ENCODE measurements at places on chromosomes 3 and 15.

DNA sequence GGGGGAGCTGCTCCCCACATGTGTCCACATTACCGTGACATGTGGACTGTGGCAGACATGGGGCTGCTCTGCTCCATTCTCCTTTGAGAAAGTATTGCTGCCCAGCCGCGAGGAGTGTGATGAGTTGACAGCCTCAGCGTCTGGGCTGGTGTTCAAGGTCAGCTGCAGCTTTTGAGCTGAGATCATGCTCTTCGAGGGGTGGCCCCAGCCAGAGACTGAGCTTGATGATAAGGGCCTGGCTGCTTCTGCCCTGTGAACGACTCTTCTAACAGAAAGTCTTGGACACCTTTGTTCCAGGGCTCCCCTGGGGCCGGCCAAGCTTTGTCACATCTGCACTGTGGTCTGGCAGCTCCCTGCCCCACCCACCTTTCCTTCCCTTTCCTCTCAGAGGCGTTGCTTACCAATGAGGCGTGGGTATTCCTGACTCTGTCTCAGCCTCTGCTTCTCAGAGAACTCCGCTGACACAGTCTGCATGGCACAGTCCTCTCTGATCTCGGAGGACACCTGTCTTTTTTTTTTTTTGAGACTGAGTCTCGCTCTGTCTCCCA is 86.6 kb downstream of the CHRD start:
- DNase-seq, result no peak

GRCh38 chr15:50365971-50366370 is 11.0 kb upstream of the GABPB1 start:
- DNase-seq, result no peak

- DNase-seq, result no peak
These were observed 180.7 kb upstream of the PDZRN3 start for GRCh38 chr3:73805435-73805834.

GRCh38 chr3:142889212-142890014 is 530 bp upstream of the PCOLCE2 start:
- no peak for DNase-seq

GRCh38 chr15:62054979-62055378 is 5.3 kb downstream of the VPS13C start:
- no peak for DNase-seq
